ENCODE measurements at places on chromosomes 11 and 22.

- DNase-seq, result no peak
These were observed 73.3 kb downstream of the MYO7A start for GRCh38 chr11:77201370-77201769.

- DNase-seq, result peak; percentile 74
These were observed 28.0 kb downstream of the OR5B17 start for GRCh38 chr11:58330861-58331260.

- no peak for DNase-seq
These were observed 86.5 kb upstream of the CSNK2A3 start for GRCh38 chr11:11439591-11439990.

GRCh38 chr11:78083021-78083420, 3.4 kb upstream of the NDUFC2 start:
- peak; percentile 88 for DNase-seq

- no peak for DNase-seq
These were observed 673 bp downstream of the CDON start for GRCh38 chr11:126061707-126062678.

- peak; percentile 37 for DNase-seq
These were observed 13.7 kb upstream of the CPT1A start for GRCh38 chr11:68855205-68855981.

- peak; percentile 76 for DNase-seq
These were observed at the start of gene BACE1 for GRCh38 chr11:117316197-117316961. Gene BACE1, minus strand, starts transcription at chr11:117316256. Its CDS starts 461 bp downstream, at chr11:117315795.

DNA sequence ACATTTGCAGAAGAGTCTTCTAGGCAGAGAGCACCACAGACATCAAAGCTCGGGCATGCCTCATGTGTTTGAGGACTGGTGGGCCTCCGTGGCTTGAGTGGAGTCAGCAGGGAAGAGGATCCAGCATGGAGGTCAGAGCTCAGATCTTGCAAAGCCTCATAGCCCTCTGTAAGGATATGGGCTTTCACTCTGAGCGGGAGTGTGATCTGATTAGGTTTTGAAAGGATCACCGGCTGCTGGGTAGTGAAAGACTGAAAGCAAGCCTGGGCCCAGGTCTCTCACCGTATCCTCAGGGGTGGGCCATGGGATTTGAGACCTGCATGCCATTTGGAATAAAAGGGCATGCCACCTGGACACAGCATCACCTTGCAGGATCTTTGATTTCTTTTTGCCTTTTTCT, 112.7 kb downstream of the TEAD1 start:
- no peak for DNase-seq

DNA sequence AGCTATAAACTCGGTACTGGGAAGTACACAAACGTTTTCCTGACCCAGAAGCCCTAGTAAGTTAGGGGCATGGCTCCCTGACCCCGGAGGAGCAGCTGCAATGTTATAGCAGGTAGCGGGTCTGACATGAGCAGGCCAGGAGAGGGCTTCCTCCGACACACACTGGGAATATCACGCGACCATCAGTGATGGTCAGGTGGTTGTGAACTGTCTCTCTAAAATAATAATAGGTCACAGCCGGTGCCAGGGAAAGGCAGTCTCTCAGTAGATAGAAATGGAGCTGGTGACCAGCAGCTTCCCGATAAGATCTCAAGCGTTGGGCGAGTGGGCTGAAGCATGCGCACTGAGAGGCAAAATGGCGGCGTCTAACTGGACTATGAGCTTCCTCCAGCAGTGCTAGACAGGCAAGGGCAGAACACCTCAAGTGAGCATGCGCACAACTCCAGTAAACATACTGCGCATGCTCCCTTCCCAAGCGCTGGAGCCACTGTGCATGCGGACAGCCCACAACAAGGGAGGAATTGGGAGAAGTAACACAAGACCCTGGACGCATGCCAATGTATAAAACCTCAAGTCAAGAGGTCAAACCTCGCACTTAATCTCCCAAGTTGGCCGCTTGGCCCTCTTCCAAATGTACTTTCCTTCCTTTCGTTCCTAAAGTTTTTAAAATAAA, 22.3 kb upstream of the TESMIN start:
- DNase-seq, result peak; percentile 31

GRCh38 chr11:117428186-117428855, 100.7 kb downstream of the CEP164 start:
- DNase-seq, result no peak

DNA sequence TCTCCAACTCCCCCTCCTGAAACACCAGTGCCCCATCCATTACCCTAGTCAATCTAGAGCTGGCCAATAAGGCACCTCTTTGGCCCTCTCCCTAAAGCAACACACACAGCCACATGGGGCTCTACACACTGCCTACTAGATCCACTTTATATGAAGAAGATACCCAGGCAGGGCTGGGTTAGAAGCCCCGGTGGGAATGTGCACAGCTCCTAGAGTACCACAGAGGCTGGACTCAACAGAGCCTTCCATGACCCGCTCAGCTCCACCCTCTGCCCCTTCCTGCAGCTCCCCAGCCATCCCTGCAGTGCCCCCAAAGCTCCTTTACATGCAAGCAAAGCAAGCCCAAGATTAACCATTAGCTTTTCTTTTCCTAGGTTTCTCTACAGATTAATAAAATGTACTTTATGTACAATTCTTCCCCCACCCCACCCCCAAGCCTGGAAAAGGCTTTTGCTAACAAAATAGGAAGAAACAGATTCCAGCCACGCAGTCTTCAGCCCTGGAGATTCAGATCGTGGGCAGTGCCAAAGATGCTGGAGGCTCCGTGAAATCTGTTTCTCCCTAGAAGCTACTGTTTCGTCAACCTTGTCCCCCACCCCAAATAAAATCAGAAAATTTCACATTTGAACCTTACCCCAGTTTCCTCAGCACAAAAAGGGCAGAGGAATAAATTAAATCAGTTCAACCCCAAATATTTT, 51.8 kb downstream of the IGSF9B start:
- DNase-seq, result no peak

- no peak for DNase-seq
These were observed 80.2 kb upstream of the NTM start for GRCh38 chr11:131290185-131290584.

Measured in astrocyte (in vitro differentiated cells and primary cell).